GDM1 (cell line): ENCODE measurements at places on chromosomes 2 and 18.

DNA sequence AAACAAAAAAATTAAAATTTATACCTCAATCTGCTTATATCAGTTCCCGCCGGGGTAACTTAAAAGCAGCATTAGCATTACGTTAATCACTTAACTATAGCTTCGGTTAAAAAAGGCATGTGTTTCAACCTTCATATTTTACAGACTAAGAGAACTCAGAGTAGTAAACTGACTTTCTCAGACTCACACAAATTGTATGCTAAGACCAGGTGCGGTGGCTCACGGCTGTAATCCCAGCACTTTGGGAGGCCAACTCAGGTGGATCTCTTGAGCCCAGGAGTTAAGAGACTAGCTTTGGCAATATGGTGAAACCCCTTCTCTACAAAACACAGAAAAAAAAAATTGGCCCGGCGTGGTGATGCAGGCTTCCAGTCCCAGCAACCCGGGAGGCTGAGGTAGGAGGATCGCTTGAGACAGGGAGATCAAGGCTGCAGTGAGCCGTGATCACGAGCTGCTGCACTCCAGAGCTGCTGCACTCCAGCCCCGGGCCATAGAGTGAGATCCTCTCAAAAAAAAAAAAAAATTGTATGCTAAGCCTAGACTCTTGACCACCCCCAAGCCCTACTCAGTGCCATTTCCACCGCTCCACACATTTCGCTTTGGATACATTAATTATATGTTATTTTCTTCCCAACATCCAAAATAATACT lies 2.4 kb downstream of the HNRNPLL start:
- no peak for DNase-seq

- DNase-seq = no peak
Measured at GRCh38 chr2:180099308-180099707, 92.2 kb upstream of the CWC22 start.

DNA sequence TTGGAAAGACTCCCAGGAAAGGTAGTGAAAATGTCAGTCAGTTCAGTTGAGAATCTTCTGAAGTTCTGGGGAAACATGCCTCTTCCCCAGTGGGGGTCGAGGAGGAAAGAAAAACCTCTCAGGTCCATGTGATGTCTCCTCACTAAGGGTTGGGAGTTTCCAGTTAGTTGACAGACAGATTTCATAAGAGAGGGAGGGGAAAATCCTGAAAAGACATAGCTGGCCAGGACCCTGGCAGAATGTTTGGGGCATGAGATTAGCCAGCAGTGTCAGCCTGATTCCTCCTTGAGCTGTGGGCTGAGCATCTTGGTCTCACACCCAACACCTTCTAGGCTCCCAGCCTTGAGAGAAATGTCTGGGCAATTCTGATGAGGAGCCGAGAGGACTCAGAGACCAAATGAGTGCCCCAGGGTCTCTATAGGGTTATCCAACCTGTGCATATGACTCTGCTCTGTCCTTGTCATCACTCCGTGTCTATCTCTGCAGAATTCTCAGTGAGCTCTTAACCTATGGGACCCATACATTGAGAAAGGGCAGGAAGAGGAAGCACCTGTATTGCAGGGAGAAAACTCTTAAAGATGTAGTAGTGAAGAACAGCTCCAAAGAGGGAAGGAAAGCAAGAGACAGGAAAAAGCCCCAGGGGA lies 13.9 kb downstream of the BMP10 start:
- no peak for DNase-seq

- peak; percentile 46 for DNase-seq
Measured at GRCh38 chr2:45494275-45494977, 116.6 kb downstream of the SRBD1 start.
